ENCODE measurements at places on chromosomes 1 and 21.

GRCh38 chr1:239872626-239873025 is 219.1 kb upstream of the FMN2 start:
- no peak for DNase-seq

- no peak for DNase-seq
Measured at GRCh38 chr1:15830258-15830657, 17.2 kb upstream of the SPEN start.

DNA sequence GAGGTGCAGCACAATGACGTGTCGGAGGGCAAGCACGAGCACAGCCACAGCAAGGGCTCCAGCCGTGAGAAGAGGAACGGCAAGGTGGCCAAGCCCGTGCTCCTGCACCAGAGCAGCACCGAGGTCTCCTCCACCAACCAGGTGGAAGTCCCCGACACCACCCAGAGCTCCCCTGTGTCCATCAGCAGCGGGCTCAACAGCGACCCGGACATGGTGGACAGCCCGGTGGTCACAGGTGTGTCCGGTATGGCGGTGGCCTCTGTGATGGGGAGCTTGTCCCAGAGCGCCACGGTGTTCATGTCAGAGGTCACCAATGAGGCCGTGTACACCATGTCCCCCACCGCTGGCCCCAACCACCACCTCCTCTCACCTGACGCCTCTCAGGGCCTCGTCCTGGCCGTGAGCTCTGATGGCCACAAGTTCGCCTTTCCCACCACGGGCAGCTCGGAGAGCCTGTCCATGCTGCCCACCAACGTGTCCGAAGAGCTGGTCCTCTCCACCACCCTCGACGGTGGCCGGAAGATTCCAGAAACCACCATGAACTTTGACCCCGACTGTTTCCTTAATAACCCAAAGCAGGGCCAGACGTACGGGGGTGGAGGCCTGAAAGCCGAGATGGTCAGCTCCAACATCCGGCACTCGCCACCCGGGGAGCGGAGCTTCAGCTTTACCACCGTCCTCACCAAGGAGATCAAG is 107.5 kb upstream of the VAMP3 start:
- DNase-seq, result no peak

GRCh38 chr1:219717536-219717935 is 104.6 kb upstream of the ZC3H11B start:
- no peak for DNase-seq

DNA sequence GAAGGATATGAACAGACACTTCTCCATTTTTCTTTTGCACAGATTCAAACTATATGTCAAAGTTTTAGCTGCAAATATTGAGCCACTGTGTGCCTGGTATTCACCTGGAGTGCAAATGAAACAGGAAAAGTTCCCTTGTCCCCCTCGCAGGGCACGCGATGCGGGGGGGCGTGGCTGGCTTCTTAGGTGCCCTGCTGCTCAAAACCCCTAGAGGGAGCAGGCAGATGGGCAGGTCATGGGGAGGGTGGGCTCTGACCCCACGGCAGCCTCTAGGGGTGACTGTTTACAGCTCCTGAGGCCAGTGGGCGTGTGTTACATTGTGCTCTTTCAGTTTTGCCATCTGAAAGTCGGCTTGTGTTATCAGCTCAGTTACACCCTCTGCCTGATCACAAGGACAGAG is 931.2 kb upstream of the B3GALT2 start:
- no peak for DNase-seq

DNA sequence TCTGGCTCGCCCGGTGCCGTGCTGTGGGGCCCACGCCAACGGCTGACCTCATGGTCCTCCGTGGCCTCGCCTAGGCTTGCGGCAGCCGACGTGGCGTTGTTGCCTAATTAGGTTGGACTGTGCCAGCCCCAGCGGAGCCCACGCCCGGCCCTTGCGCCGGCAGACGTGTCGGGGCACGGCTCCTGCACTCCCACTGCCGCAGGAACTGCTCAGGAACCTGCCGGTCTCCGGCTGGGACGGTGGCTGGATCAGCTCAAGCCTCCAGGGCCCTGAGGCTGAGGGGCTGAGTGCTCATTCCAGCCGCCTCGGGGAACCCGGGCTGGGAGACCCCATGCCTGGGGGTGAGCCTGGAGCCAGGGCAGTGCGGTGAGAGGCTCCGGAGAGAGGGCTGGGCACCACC is 16.1 kb upstream of the PEX10 start:
- DNase-seq, result no peak

GRCh38 chr21:15421947-15422346 is 307.8 kb upstream of the USP25 start:
- DNase-seq, result no peak

DNA sequence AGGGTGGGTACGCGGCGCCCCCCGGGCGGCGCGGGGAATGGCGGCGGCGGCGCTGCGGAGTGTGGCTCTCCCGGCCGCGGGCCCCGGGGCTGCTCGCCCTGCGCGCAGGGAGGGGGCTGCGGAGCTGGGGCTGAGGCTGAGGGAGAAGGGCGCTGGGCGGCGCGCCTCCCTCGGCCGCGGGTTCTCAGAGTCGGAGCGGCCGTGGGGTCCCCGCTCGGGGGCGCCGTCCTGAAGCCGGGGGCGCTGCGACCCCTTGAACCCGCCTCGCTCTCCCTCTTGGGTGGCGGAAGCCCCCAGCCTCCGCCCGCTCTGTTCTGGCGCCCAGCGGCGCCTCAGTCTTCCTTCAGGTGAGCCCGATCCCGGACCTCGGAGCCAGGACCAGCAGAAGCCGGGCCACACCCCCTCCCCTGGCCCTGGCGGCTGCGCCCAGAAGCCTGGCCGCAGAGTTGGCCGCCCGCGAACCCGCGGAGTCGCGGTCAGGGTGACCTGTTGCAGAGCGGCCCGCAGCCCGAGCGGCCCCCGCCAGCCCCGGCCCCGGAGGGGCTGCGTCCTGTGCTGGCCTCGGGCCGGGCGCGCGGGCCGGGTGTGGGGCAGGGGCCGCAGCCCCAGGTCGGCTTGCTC is 532 bp downstream of the RALGPS2 start:
- peak; percentile 3 for DNase-seq

All from stimulated activated CD4-positive, alpha-beta T cell treated with anti-CD3 and anti-CD28 coated beads, Interleukin-4, amount 100 ng/mL, for 48 hours (primary cell).